ENCODE measurements at places on chromosomes 7 and 10. TPM values are rescaled to one million over a fixed set of nuclear protein-coding genes. Genes with fewer than 3 reads are reported as not detected.

TNS3 gene
- 74.7 TPM for total RNA-seq

NPFFR1 gene
- total RNA-seq = not detected

FAM25C gene
- total RNA-seq = not detected

CDNF gene
- total RNA-seq = 1.1 TPM

DLD gene
- total RNA-seq = 84.1 TPM

INSIG1 gene
- 17.0 TPM for total RNA-seq

LMOD2 gene
- not detected for total RNA-seq

NCF1 gene
- total RNA-seq = 0.13 TPM

RNF32 gene
- 1.9 TPM for total RNA-seq

NEUROD6 gene
- total RNA-seq = not detected

ETV1 gene
- 2.7 TPM for total RNA-seq

OR13A1 gene
- not detected for total RNA-seq

SLC29A3 gene
- total RNA-seq = 21.6 TPM

URGCP gene
- total RNA-seq = 26.0 TPM

C10orf143 gene
- 0.66 TPM for total RNA-seq

FZD8 gene
- total RNA-seq = 4.9 TPM

OR2A7 gene
- not detected for total RNA-seq

COL13A1 gene
- 0.23 TPM for total RNA-seq

CDK14 gene
- total RNA-seq = 0.14 TPM

SFR1 gene
- 15.1 TPM for total RNA-seq

HMX2 gene
- 0.23 TPM for total RNA-seq

CTAGE15 gene
- not detected for total RNA-seq

BMI1 gene
- 37.6 TPM for total RNA-seq

POM121L12 gene
- total RNA-seq = not detected

OR2A5 gene
- total RNA-seq = not detected

ADAM8 gene
- total RNA-seq = 3.8 TPM

SLC16A12 gene
- total RNA-seq = 0.21 TPM

LRRC61 gene
- not detected for total RNA-seq

WIPF3 gene
- total RNA-seq = 0.39 TPM
